ENCODE measurements at places on chromosomes 7 and 10. TPM values are rescaled to one million over a fixed set of nuclear protein-coding genes. Genes with fewer than 3 reads are reported as not detected.

The DYDC1 gene
- not detected for polyA plus RNA-seq

The SH3PXD2A gene
- 1.2 TPM for polyA plus RNA-seq

The GALNT17 gene
- not detected for polyA plus RNA-seq

The ADAM8 gene
- 70.9 TPM for polyA plus RNA-seq

The PRPS1L1 gene
- not detected for polyA plus RNA-seq

The PAPOLB gene
- not detected for polyA plus RNA-seq

All from IgD-negative memory B cell (primary cell).